ENCODE measurements at places on chromosomes 2 and 18.

GRCh38 chr2:121130301-121130850, 154.6 kb downstream of the TFCP2L1 start:
- DNase-seq: no peak

GRCh38 chr2:187442378-187442777, 5.7 kb downstream of the CALCRL start:
- DNase-seq: peak; percentile 45

DNA sequence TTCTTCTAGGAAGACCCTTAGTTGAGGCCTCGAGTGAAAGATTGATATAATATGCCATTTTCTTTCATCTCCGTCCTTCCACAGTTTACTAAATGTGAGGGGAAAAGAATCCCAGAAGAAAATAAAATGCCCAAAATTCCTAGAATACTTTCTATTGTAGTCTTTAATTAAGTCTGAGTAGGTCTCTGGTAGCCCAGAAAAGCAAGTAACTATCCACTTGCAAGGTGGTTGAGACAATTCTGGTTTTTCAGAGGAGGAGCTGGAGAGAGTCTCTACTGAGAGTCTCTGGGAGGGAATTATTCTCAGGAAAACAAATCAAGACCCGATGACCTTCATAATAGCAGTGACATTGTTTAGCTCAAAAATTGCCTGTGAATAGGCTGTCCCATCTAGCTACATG, 63.9 kb upstream of the TTC39C start:
- DNase-seq: no peak

GRCh38 chr2:56177420-56178220, 6.2 kb upstream of the CCDC85A start:
- no peak for DNase-seq

DNA sequence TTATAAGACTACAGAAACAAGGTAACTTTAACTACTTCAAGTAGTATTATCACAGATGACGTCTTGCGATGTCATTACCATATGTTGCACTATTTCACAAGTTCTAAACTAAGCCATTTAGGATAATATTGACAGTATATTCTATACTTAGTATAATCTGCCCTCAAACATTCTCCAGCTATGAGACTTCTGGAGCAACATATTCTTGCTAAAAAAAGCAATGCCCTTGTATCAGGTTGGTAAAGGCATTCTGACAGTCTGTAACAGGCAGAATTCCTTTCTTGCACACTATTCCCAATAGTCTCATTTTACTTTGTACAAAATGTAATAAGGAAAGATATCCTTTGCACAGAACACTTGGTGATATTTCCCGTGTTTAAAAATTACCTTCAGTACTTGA, 694.8 kb upstream of the PKDCC start:
- no peak for DNase-seq

DNA sequence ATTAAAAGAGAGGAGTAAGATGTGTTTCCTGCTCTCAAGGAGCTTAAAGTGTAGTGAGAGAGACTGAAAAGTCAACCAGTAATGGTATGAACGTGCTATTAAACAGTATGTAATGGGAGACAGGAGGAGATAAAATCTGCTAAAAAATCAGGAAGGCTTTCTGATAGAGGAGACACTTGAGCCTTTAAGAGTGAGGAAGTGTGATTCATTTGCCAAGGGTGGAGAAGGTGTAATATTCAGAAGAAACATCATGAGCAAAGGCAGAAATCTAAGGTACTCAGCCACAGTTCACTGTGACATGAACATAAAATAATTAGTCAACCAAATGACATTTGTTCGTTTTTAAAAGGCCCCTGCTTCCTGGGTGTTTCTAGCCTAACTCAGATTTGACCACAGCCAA, 137.8 kb upstream of the SKOR2 start:
- DNase-seq: no peak

DNA sequence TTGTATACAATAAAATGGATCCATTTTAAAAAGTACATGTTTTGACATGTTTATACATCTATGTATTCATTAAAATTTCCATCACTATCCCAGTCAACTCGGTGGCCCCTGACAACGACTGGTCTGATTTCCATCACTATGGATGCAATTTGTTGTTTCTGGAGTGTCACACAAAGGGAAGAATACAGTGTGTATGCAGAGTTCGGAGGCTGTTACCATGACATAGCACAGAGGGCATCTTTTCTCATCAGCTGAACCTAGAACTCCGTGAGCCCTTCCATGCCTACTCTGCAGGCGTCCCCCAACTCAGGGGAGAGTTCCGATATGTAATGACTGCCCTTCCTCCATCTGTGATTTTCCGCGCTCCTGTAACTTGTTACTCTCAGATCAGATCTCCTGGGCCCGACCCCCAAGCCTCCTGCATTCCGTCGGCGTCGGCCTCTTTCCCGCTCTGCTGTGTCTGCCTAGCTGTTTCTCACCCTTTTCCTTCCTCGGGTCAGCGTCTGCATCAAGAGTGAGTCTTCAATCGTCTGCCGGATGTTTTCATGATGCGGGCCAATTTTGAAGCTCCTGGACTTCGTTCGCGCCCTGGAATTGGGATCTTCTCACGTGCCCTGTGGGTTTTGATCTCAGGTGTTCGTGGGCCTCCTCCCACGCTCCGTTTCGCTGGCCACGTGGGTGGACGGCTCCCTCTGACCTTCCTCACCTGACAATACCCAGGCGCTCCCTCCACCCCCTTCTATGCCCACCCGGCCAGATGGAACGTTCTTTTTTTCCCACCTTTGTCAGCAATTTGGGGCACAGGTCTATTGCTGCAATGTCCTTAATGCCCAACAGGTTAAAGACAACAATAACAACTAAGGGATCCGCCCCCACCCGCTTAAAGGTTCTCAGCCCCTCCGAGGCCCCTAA, 161.0 kb downstream of the TWIST2 start:
- no peak for DNase-seq

DNA sequence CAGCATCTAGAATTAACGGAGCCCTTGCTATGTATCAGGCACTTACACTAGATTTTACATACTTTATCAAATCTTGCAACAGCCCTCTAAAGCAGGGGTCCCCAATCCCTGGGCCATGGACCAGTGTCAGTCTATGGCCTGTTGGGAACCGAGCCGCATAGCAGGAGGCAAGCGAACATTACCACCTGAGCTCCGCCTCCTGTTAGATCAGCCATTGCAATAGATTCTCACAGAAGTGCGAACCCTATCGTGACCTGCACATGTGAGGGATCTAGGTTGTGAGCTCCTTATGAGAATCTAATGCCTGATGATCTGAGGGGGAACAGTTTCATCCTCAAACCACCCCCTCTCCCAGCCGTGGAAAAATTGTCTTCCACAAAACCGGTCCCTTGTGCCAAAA, 13.4 kb downstream of the DNAJB2 start:
- DNase-seq: no peak

GRCh38 chr2:98910349-98911125, 25.5 kb downstream of the CRACDL start:
- no peak for DNase-seq

DNA sequence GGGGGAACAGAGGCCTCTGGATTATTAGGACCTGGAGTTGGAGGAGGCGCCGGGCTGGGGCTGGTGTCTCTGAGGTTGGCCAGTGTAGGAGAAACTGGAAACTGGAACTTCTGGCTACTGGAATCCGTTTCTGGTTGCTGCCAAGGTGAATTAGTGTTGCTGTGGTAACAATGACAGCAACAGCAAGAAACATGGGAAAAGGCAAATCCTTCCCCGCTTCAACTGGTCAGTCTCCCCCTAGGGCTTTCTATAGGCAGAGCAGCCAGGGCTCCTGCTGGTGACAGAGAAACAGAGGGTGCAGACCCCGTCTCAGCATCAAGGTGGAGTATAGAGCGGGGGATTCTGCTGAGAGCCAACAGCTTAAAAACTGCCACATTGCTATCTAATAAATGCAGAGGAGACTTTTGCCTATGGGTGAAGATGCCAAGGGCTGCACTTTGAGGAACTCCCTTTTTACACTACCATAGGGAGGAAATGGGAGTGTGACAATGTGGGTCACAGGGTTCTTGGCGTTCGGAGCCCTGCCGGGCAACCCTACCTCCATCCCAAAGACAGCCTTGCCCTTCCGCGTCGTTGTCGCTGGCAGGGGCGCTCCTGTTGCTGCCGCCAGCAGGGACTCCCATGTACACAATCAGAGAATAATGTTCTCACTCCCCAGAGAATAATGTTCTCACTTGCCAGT, 81.4 kb upstream of the CABLES1 start:
- DNase-seq: peak; percentile 42

DNA sequence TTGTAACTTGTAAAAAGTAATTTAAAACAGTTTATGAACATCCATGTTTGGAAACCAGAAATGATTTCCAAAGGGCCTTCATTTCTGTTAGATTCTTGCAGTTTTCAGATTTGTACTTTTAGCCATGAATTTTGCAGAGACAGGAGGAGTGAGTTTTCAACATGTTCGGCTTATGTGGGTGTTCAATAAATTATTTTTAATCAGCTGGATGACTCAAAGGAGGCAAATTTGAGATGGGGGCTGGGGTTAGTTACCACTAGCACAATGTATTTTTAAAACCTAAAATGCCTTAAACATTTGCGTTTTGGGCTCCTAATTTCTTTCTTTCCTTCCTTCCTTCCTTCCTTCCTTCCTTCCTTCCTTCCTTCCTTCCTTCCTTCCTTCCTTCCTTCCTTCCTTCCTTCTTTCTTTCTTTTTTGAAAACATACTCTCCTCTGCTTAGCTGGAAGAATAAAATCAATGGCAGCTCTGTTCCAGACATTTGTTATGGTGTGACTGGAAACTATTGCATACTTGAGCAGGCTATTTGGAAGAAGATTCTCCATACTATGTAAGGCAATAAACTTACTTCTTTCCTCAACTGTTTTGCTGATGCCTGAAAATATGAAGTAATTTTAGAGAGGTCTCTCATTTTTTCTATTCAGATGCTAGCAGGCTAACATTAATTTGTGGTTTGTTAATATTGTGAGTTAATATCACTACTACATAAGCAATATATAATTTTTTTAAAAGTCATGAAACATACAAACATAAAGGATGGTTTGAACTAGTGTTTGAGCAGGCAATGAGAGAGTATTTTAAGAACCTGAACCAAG, 394.4 kb downstream of the NYAP2 start:
- DNase-seq: no peak

DNA sequence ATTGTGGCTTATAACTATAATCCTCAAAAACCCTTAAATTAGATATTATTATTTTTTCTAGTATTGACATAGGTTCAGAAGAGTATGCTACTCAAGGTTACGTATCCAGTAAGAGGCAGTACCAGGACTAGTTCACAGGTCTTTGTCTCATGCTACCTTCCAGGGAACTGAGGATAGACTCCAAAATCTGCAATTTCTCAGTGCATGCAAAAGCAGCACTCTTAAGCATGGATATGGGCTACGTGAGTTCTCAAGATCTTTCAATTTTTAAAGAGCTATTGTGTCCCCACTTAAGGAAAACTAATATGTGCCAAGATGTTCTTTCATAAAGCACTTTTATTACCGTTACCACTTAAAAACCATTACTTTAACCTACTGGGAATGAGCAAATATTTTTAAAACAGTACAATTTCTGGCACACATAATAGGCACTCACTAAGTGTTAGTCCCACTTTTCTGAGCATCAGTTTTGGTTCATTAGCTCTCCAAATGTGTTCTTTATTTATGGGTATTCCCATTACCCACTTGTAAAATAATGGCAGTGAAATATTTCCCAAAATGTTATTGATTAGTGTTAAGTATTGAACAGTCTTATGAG, 113.8 kb upstream of the TTN start:
- no peak for DNase-seq

- DNase-seq: no peak
These were observed 34.3 kb upstream of the LGALSL start for GRCh38 chr2:64419596-64420165.

DNA sequence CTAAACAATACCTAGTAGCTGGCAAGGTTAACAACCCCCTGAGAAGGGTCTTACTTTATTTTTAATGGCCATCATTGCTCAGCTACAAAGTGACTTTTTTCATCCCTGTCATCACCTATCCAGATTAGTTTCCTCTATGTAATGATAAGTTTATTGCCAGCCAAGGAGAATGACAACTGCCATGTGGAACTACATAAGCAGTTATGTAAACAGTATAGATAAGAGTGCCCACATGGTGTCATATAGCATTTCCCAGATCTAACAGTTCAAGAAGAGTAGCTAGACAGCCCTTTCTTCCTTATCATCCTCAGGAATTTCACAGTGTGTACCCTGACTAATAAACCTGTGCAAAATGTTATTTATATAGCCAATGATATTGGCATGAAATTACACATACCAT, 240.2 kb upstream of the PIK3C3 start:
- no peak for DNase-seq

DNA sequence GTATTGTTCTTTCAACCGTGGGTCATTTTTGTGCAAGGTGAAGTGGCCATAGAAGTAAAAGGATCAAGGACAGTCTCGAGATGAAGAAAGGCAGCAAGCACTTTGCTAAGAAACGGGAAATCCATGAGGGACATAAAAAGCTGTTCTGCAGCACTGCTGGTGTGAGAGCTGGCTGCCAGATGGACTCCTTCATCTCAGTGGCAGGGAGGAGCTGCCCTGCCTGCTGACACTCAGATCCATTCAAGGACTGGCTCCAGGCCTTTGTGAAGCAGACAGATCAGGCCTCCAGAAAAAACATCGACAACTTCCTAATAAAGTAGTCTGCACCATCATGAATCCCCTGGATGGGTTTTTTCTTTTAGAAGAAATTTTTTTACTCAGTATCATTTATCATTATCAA, 29.5 kb downstream of the RMC1 start:
- DNase-seq: no peak

- peak; percentile 60 for DNase-seq
These were observed 2.4 kb downstream of the MAP4K4 start for GRCh38 chr2:101699755-101700461.

DNA sequence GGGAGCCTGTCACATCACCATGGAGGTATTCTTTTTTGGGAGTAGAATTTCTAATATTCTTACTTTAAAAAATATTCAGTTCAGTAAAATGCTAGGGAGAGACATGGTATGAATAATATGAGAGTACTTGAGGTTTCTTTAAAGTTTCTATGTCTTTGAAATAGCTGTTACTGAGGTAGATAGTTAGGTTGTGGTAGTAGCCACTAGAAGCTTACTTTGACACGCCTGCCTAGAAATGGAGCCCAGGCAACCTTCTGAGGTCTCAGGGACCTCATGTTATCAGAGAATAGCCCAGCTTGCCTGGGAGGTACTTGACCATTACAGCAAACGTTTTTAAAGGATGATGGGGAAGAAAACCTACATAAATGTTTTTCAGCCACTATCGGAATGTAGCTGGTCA, 131.2 kb downstream of the AGPS start:
- no peak for DNase-seq

DNA sequence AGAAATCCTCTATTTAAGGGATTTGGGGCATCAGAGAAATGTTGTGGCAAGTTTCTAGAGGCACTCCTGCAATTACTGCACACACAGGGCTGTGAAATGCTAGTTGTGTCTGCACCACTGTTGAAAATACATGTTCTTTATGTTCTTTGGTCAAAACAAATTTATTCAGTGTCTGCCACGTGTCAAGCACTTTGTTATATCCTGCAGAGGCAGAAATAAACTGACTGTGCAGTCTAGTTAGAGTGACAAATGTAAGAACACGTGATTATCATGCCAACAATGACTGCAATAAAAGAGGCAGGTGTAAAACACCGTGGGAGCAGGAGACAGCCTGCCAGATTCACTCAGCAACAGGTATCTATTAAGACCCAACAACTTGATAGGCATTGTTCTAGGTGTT, 423.3 kb downstream of the LRP1B start:
- no peak for DNase-seq

All from ELR (cell line).